ENCODE measurements at places on chromosomes 16 and 17. TPM values are rescaled to one million over a fixed set of nuclear protein-coding genes. Genes with fewer than 3 reads are reported as not detected.

GRCh38 chr17:44235583-44235936, 16.1 kb upstream of the UBTF start:
- DNase-seq, result no peak

DNA sequence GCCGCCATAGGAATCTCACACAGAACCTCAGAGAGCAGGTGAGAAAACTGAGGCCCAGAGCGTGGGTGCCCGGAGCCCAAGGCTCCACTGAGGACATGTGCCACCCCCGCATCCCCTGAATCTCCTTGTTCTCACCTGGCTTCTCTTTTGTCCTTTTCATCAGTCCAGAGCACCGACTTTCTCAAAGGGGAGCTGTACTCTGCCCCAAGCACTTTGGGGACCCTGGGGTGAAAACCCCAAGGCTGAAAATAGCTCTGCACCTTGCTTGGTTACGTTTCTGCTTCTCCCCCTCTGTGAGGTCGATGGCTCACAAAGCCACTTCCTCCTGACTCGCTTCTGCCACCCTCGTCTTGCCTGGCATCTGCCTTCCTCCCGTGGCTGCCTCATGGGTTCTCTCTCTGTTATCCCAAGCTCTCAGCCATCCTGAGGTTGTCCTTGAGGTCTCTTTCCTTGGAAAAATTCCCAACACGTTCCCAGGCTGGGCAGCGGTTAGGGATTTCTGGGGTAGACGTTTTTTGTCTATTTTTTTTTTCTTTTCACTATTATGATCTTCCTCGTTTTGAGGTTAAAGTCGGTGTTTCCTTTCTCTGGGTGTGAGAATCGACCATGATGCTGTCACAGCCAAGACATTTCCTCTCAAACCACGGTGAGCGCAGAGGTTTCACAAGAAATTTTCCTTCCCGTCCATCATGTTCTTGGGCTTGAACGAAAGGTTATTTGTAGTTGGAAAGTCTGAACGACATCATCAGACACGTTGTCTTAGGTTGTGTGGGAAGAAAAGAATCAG, 37.2 kb downstream of the IRF8 start:
- DNase-seq, result no peak

DNA sequence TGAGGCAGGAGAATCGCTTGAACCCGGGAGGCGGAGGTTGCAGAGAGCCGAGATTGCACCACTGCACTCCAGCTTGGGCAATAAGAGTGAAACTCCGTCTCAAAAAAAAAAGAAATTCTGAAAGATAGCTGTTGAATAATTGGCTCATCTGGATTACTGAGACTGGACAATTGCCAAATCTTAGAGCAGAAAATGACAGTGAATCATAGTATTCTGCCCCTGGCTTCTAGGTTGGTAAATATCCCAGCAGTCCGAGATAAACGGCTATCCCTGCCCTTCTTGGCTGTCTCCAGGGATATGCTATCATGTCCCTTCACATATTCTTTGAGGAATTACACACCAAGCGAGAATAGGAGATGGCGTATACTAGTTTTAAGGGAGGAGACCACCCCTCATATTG, 35.5 kb upstream of the METTL16 start:
- DNase-seq, result no peak

MPO gene
- 4.6 TPM for polyA plus RNA-seq

GLIS2 gene
- 36.0 TPM for polyA plus RNA-seq

SARM1 gene
- polyA plus RNA-seq, result 10.4 TPM
